ENCODE measurements at places on chromosomes 16 and 17. TPM values are rescaled to one million over a fixed set of nuclear protein-coding genes. Genes with fewer than 3 reads are reported as not detected.

DNA sequence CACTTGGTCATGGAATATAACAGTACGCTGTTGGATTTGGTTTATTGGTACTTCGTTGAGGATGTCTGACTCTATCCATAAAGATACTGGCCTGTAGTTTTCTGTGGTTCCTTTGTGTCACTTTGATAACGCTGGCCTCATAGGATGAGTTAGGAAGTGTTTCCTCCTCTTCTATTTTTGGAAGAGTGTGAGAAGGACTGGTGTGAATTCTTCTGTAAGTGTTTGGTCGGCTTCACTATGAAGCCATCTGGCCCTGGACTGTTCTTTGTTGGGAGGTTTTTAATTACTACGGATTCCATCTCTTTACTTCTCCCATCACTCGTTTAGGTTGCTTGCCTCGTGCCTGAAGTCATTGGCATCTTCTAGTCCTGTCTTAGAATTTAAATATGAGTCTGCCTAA lies 117.3 kb downstream of the OR1D5 start:
- no peak for DNase-seq

Gene PMP22
- 15.3 TPM for total RNA-seq

DNA sequence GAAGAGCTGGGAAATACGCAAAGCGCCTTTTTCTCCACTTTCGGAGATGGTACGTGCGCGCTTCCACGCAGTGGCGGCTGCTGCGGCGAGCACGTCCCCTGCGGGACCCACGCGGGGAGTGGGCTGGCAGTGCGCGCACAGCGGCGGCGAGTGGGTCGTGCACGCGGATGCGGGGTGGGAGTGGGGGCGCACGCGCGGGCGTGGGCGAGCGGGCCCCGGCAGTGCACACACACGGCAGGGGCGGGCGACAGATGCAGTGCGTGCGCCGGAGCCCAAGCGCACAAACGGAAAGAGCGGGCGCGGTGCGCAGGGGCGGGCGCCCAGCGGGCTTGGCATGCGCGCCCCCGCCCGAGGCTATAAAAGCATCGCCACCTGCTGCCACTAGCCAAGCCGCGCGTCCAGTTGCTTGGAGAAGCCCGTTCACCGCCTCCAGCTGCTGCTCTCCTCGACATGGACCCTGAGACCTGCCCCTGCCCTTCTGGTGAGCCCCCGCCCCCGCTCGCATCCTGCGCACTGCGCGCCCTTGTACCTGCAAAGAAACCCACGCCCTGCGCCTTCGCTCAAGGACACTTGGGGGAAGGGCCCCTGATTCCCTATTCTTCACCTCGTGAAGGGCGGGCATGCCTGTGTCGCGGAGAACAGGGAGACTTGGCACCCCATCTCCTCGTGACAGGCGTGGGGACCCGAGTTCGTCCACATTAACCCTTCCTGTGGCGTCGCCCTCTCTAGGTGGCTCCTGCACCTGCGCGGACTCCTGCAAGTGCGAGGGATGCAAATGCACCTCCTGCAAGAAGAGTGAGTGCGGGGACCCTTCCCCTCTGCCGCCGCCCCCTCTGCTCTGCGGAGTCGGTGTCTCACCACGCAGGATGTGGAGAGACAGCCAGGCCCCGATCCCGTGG lies at the start of gene MT3:
Gene MT3, plus strand, starts transcription at position 388 of the 899 bp plus-strand sequence. Its CDS starts 63 bp downstream, at position 451.
- DNase-seq, result peak; percentile 49

- no peak for DNase-seq
Measured at GRCh38 chr17:74746376-74746775, 2.1 kb upstream of the NHERF1 start.

DNA sequence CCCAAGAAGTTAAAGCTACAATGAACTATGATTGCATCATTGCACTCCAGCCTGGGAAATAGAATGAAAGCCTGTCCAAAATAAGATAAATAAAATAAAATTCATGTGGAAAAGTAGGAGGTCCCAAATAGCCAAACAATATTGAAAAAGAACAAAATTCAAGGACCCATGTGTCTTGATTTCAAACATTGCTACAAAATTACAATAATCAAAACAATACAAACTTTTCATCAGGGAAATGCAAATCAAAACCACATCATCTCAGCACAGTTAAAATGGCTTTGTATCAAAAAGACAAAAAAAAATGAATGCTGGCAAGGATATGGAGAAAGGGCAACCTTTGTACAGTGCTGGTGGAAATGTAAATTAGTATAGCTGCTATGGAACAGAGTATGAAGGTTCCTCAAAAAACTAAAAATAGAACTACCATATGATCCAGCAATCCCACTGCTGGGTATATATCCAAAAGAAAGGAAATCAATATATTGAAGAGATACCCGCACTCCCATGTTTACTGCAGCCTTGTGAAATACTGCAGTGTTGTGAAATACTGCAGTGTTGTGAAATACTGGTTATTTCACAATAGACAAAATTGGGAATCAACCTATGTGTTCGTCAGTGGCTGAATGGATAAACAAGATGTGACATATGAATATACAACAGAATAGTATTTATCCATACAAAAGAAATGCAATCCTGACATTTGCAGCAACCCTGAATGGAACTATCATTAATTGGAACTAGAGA lies 24.5 kb upstream of the ZNF287 start:
- DNase-seq, result no peak

DNA sequence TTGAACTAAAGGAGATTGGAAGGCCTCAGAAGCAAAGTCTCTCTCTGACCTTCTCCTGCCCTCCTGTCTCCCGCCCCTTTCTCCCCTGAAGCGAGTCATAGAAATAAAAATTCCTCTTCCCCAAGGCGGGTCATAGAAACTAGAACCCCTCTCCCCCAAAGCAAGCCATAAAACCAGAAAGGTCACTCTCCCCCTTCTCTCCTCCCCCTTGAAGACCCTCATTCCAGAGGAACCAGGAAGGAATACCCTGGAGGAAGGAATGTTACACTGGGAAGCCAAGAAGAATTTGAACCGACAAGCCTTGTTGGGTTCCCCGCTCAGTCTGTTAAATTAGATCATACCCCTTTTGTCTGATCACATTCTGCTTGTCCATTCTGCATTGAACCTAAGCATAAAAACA lies 2.7 kb upstream of the GJC1 start:
- DNase-seq, result no peak

Gene KRT12
- total RNA-seq, result not detected

DNA sequence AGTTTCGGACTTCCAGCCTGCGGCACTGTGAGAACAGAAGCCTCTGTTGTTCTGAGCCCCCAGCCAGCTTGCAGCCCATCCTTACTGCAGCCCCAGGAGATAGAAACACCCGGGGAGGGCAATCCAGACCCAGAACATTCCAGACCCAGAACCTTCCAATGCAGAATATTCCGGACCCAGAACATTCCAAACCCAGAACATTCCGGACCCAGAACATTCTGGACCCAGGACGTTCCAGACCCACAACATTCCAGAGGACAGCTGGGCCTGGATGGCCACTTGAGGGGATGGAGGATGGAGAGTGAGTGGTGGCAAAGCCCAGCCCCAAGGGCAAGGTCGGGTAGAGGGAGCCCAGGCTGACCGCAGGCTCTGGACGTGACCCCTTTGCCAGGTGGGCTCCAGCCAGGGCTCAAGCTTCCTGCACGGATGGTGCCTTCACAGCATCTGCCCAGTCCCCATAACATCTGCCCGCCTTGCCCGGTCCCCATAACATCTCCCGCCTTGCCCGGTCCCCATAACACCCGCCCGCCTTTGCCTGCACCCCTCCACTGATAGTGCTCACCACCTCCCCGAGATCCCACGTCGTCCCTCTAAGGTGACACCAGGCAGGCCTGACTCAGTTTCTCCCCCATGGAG lies 3.5 kb downstream of the CBFA2T3 start:
- DNase-seq, result no peak

Gene RPRML
- total RNA-seq, result not detected

Gene SLC38A8
- not detected for total RNA-seq

Gene TBC1D3K
- not detected for total RNA-seq

DNA sequence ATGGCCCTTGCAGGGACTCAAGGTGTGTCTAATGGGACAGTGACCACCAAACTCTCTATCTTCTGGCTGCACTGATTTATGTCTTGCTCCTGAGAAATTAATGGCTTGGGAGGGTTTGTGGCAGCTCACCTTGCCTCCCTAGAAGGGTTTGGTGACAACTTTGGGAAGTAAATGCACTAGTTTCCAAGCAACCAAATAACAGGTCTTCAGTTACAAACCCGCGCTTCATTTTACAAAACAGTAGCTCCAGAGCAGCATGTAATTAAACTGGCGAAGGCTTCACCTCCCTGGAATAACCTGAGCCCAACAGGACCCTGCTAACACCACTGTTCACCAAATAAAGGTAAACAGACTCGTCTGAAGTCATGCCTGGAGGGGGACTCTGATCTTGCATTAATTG lies 318.3 kb downstream of the SLC39A11 start:
- no peak for DNase-seq

Gene NXN
- 32.8 TPM for total RNA-seq

All from M059J (cell line).